ENCODE measurements at places on chromosomes 4 and X. TPM values are rescaled to one million over a fixed set of nuclear protein-coding genes. Genes with fewer than 3 reads are reported as not detected.

The SPANXA2 gene
- total RNA-seq, result not detected

The SPATA4 gene
- not detected for total RNA-seq

GRCh38 chr4:19969492-19969891 is 282.2 kb upstream of the SLIT2 start:
- H3K4me3 ChIP-seq, result no peak overlapping the region
- no peak overlapping the region for H3K27ac ChIP-seq
- no peaks in the 10 kb centered on the region for H3K36me3 ChIP-seq
- no peak for DNase-seq

DNA sequence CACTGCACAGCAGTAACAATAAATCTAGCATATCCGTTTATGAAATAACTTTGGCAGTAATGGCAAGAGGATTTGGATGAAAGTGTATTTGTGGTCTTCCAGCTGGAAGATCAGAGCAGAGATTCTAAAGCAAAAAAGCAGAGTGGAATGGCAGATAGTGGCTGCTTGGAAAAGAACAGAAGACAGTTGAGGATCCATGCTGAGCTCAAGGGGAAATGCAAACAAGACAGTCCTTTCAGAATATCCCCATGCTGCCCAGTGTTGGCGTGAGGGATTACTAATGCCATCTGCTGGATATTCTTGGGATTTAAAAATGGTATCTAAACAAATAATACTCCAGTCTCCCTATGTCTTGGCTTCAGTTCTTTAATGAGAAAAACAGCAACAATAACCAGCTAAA is 629.1 kb upstream of the ATOH1 start:
- no peak for DNase-seq
- no peak overlapping the region for H3K27ac ChIP-seq
- H3K4me3 ChIP-seq, result no peak overlapping the region
- no peaks in the 10 kb centered on the region for H3K36me3 ChIP-seq
- H3K27me3 ChIP-seq, result no peaks in the 10 kb centered on the region

- H3K4me1 ChIP-seq, result no peaks in the 10 kb centered on the region
- H3K36me3 ChIP-seq, result no peaks in the 10 kb centered on the region
- H3K4me3 ChIP-seq, result no peak overlapping the region
- H3K27me3 ChIP-seq, result no peaks in the 10 kb centered on the region
Measured at GRCh38 chrX:17403189-17403691, 28.2 kb downstream of the NHS start.

GRCh38 chrX:103864886-103865534 is 33.0 kb upstream of the RAB9B start:
- H3K27me3 ChIP-seq, result no peaks in the 10 kb centered on the region
- H3K4me3 ChIP-seq, result no peak overlapping the region
- H3K27ac ChIP-seq, result no peak overlapping the region
- no peaks in the 10 kb centered on the region for H3K4me1 ChIP-seq
- no peaks in the 10 kb centered on the region for H3K36me3 ChIP-seq
- no peak for DNase-seq

All from activated CD4-positive, alpha-beta T cell treated with anti-CD3 and anti-CD28 coated beads, Interleukin-2, amount 10 ng/mL, durations not matched to agents 7 days and 5 days (primary cell).